ENCODE measurements at places on chromosomes 12 and 14.

DNA sequence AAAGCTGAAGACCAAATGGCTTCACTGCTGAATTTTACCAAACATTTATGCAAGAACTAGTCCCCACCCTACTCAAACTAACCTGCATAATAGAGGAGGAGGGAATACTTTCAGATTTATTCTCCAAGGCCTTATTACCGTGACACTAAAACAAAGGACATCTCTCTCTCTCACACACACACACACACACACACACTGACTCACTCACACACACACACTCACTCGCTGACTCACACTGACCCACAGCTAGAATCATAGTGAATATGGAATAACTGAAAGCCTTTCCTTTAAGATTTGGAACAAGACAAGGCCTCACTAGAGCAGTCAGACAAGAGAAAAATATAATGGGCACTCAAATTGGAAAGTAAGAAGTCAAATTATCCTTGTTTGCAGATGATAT, 1014.1 kb downstream of the TMTC2 start:
- no peak for DNase-seq

- DNase-seq = no peak
These were observed 653.3 kb upstream of the MIS18BP1 start for GRCh38 chr14:45906257-45906656.

DNA sequence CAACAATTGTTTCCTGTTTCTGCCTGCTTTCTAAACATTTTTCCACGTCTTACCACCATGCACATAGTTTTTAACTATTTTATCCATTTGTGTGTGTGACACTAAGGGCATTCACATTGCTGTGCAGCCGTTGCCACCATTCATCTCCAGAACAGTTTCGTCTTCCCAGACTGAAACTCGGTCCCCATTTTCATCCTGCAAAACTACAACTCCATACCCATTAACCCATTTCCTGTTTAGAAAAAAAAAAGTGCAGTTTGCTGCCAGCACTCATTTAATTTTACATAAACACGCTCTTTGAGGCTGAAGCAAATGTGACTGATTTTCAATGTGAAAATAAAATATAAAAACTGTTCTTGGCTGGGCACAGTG, 15.5 kb downstream of the UBC start:
- no peak for DNase-seq

- DNase-seq = no peak
These were observed 1.6 kb upstream of the RPS26 start for GRCh38 chr12:56040151-56040550.

DNA sequence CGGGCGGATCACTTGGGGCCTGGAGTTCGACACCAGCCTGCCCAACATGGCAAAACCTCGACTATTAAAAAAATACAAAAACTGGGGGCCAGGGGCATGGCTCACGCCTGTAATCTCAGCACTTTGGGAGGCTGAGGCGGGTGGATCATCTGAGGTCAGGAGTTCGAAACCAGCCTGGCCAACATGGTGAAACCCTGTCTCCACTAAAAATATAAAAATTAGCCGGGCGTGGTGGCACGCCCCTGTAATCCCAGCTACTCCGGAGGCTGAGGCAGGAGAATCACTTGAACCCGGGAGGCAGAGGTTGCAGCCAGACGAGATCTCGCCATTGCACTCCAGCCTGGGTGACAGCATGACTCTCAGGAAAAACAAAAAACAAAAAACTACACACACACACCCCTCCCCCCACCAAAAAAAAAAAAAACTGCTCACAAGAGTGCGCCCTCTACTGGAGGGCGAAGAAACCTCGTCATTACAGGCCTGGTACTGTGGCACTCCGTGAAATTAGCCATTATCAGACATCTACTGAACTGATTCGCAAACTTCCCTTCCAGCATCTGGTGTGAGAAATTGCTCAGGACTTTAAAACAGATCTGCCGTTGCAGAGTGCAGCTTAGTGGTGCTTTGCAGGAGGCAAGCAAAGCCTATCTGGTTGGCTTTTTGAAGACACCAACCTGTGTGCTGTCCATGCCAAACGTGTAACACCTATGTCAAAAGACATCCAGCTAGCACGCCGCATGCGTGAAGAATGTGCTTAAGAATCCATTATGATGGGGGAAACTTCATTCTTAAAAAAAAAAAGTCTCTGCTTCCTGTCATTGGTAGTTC, 7.7 kb downstream of the PPP1R3E start:
- DNase-seq = peak; percentile 33

- no peak for DNase-seq
These were observed 90.7 kb downstream of the NINJ2 start for GRCh38 chr12:572532-572899.
